Stimulated activated CD4-positive, alpha-beta T cell treated with anti-CD3 and anti-CD28 coated beads, Interleukin-12 subunit alpha, Interleukin-12 subunit beta, amount 100 ng/mL, for 48 hours (primary cell): ENCODE measurements at places on chromosomes 2 and 18.
A peak's percentile ranks its signal among the peaks of the same experiment; 100 is the strongest.

GRCh38 chr2:119134775-119135174 lies 23.8 kb downstream of the C1QL2 start:
- no peak for DNase-seq

DNA sequence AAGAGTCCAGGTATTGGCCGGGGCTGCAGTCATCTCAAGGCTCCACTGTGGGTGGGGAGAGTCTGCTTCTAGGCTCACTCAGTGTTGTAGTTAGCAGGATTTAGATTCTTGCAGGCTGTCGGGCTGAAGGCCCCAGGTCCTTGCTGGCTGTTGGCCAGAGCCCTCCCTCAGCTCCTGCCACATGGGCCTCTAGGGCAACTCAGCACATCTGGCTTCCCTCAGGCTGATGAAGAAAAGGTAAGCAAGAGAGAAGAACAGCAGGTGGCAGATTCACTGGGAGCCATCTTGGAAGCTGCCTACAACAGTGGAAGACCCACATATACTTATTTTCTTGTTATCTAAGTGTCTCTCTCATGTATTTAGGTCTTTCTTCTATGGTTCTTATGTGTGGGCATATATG lies 4.3 kb downstream of the MRPS9 start:
- no peak for DNase-seq

- DNase-seq: no peak
Measured at GRCh38 chr2:128732976-128733431, 414.3 kb upstream of the HS6ST1 start.

DNA sequence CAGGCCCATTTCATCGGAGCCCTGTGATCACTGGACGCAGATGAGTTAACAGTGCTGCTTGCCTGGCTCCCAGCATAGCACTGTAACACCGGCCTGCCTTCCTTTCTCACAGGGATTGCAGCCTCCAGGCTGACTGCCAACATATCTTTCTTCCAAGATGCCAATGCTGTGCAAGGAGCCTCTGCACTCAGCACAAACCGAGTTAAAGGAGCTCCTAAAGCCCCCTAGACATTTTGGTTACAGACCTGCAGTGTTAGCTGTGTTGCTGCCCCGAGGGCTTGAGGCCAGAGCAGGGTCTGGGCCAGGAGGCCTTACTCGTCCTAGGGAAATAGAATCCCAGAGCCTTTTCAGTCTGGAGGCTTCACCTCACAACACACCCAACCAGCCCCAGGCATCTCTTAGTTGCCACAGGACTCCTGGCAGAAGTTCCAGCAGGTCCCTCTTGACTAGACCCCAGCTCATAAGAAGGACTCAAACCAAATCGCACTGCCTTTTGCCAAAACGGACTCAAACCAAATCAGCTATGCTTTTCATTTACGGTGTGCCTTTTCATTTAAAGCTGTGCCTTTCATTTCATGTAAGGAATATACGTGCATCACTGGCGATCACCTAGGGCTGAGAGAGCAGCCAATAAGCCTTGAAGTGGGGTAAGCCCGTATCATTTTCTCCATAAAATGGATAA lies 58.4 kb upstream of the EML4 start:
- no peak for DNase-seq

GRCh38 chr2:1988594-1988993 lies 244.3 kb upstream of the PXDN start:
- DNase-seq: no peak

GRCh38 chr2:128444121-128444771 lies 125.6 kb upstream of the HS6ST1 start:
- no peak for DNase-seq

DNA sequence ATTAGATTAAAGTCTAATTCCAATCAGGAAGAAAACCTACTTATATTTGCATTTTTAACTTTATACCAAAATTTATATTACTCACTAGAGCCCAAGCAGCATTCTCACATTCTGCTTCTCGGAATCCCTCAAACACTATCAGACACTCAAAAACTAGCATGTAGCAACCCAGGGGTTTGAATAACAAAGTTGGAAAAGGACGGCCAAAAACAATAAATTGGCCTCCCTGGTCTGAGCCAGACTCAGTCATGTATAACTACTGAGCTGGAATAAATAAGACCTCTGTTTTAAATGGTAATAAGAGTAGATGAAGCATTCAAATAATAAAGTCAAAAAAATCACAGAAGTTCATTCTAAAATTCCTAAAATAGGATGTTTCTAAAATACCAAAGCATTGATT lies 290.9 kb downstream of the IRS1 start:
- no peak for DNase-seq

DNA sequence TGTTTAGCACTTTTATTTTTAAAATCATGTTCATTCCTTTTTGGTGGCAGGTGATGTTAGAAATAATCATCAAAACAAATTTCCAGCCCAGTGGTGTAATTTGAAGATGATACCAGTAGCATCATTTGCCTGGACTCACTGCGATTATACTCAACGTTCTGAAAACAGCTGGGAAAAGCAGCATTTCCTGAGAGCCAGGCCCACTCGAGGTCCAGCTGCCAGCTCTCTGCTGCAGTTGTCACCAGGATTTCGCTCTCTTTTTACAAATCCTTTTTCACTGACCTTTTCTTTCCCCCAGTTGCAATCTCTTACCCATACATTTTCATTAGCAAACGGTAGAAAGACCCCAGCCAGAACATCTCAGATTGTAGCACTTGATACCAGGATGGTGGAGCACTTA lies 110.6 kb upstream of the LYPD1 start:
- no peak for DNase-seq

DNA sequence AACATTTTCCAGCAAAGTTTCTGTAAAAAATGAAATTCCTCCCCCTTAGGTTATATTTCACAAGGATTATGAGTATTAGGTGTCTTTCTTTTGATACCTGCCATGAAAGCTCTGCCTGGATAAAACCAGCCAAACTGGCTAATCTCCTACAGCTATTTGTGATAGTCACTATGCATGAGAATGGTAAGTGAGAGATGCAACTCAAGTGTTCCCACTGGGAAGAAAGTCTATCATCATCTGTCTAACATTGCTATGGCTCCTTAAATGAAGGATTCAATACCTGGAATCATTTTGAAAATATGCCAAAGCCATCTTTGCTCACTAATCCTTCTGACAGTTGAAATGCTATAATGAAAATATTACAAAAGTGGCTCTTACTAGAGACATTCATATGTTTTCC lies 339.9 kb upstream of the LRRTM4 start:
- DNase-seq: no peak

DNA sequence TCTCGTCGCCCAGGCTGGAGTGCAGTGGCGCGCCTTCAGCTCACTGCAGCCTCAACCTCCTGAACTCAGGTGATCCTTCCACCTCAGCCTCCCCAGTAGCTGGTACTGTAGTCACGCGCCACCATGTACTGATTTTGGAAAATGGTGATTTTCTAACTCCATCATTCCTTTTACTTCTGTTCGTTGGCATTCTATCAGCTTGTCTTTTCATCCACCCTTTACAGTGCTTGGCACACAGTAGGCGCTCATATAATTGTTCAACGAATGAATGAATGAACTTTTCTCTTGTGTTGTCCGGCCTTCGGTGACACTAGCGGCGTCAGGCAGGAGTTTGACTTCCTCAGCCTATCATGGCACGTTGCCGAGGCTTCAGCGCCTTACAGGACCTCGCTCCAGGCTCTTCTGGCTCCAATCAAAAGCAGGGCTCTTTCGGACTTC lies 373 bp upstream of the MTHFD2 start:
- DNase-seq: no peak

- DNase-seq: no peak
Measured at GRCh38 chr18:5721924-5722323, 173.4 kb downstream of the TMEM200C start.

DNA sequence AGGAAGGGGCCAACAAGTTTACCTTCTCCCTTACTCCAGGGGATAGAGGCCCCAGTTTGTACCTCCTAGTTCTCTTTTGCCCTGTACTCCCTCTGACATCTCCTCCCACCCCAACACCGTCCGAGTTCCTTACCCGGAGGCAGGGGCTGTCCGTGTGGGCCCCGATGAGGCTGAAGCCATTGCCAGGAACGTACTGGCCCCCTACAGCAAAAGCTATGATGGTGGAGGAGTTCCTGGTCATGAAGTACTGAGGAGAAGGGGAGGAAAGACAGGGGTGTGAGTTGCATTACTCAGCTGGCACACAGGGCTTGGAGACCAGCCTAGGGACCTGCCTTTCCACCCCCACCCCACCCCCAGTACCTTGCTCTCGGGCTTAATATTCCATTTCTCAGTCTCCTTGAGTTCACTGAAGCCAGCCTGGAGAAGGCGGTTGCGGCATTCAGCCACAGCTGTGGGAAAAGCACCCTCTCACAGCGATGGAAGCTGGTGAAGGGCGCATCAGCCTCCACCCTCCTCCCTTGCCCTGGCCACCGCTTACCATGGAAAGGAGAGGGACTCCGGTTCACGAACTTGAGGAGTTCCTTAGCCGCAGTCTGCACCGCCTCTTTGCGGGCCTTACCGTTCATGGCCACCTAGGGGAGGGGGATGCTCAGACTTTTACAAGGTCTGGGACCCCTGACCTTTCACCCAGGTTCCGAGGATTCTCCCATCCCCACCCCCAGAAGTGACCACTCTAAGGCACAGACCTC lies 1.0 kb downstream of the DNPEP start:
- DNase-seq: no peak

- DNase-seq: no peak
Measured at GRCh38 chr2:184793176-184793575, 194.8 kb downstream of the ZNF804A start.

DNA sequence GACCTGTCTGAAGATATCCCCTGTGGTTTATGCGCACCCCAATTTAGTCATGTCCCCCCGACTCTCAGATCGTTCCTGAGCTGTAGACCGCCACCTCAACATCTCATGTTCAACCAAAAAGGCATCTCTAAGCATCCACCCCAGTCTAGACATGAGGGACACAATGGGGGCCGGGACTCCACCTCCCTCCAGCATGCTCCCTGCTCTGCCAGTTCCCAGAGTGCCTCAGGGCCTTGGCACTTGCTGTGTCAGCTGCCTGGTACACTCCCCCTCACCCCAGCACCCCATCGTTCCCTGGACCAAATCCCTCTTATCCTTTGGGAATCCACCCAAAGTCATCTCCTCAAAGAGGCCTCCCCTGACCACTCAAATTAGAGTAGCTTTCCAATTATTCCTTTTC lies 22.2 kb downstream of the TNS1 start:
- DNase-seq: no peak

GRCh38 chr18:70489986-70490933 lies 201.4 kb downstream of the SOCS6 start:
- DNase-seq: peak; percentile 39

- DNase-seq: no peak
Measured at GRCh38 chr2:112848833-112849232, 12.3 kb upstream of the IL1B start.

- no peak for DNase-seq
Measured at GRCh38 chr2:195477248-195477995, 179.6 kb upstream of the SLC39A10 start.

DNA sequence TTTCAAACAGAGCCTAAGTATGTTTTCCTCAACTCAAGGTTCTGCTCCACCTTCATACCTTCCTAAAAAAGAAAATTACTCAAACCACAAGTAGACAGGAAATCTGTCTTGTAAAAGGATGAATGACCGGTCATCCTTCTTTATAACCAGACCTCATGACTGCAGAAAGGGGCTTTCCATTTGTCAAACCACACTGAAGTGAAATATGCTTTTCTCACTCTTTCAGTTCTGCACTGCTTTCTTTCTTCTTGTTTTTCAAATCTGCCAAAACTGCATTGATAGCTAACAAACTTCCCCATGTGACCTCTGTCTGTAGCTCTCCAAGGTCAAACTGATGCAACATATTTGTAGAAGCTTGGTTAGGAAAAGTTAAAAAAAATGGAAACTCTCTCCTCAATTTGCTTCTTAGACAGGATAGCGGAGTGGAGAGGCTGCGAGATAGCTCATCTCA lies 308.9 kb upstream of the CCDC68 start:
- DNase-seq: no peak

DNA sequence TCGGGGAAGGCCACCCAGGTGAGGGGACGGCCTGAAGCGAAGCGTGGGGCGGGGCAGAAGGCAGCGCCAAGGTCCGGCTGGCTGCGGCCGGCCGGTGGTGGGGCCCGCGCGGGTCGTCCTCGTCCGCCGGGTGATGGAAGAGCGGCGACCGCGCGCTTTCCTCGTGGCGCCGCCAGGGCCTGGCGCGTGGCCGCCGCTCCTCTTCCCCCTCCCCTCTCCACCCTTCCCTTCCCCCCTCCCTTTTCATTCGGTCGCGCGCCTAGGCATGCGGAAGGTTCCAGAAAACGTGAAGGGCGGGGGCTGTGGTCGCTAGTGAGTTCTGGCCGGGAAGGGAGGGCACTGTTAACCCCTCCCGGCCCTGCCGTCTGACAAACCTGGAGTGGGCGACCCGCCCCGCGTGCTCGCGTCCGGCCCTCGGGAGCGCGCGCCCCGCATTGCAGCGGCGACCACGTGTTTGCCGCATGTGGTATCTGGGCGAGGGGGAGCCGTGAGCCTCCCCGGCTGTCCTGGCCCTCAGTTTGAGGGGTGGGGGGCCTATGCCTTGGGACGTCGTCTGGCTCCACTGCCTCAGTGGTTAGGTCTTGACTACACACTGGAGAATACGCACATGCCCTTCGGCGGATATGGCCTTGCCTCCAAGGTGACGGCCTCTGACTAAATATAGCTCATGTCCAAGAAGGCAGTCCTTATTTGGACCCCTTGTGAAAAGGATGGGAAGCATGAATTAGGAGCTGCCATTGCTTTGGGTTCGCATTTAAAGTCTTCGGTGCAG lies 579 bp downstream of the MAT2A start:
- peak; percentile 67 for DNase-seq

GRCh38 chr2:109210431-109211200 lies 81.6 kb downstream of the SH3RF3 start:
- DNase-seq: no peak

DNA sequence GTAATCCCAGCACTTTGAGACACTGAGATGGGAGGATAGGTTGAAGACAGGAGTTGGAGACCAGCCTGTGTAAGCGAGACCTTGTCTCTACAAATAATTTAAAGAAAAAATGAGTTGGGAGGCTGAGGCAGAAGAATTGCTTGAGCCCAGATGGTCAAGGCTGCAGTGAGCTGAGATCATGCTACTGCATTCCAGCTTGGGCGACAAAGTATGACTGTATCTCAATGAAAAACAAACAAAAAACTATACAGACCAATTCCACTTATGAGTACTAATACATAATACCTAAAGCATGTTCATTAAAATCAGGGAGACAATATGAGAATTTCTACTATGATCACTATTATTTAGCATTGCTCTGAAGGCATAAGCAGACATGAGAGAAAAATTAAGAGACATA lies 12.6 kb downstream of the RNF149 start:
- no peak for DNase-seq

DNA sequence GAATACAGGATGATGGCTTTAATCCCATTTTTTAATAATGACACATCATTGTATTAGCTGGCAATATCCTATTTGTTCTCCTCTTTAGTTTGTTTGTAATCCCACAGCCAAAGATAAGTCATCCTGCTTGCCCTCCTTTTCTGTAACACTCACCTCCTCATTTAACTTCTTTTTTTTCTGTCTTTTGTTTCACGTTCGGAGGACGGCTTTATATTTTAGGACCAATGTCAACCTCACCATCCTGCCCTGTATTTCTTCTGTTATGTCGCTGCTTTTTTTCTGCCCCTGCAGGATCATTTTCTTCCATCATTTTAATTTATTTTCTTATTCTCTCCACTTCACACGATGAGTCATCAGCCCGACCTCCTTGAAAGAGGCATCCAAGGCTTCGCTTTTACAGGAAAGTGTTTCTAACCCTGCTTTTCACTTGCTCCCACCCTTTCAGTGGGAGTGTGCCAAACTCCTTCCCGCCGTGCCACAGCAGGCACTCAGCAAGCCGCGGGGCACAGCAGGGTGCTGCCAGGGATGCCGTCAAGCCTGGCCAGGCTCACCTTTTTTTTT lies 11.4 kb downstream of the RAB31 start:
- no peak for DNase-seq

- DNase-seq: no peak
Measured at GRCh38 chr2:28400921-28401320, 8.3 kb downstream of the FOSL2 start.
